Activated naive CD4-positive, alpha-beta T cell treated with anti-CD3 and anti-CD28 coated beads for 36 hours (primary cell): ENCODE measurements at places on chromosomes 5 and 9. TPM values are rescaled to one million over a fixed set of nuclear protein-coding genes. Genes with fewer than 3 reads are reported as not detected.
A peak's percentile ranks its signal among the peaks of the same experiment; 100 is the strongest.

The BAAT gene
- not detected for total RNA-seq

The NR5A1 gene
- not detected for total RNA-seq

- H3K36me3 ChIP-seq = peaks cover 1% of the 10 kb centered on the region
- peaks cover 8% of the 10 kb centered on the region for H3K27me3 ChIP-seq
- H3K27ac ChIP-seq = no peak overlapping the region
- no peak for DNase-seq
Measured at GRCh38 chr5:6803981-6804550, 90.8 kb downstream of the TENT4A start.

The SEC16A gene
- 47.3 TPM for total RNA-seq

The TAF11L10 gene
- total RNA-seq = not detected

- no peak overlapping the region for H3K27ac ChIP-seq
- no peak overlapping the region for H3K4me3 ChIP-seq
- H3K36me3 ChIP-seq = peaks cover 14% of the 10 kb centered on the region
- no peaks in the 10 kb centered on the region for H3K27me3 ChIP-seq
- no peak for DNase-seq
Measured at GRCh38 chr9:123453076-123453667, 97.2 kb downstream of the CRB2 start.

The UNC5A gene
- not detected for total RNA-seq

The PCDHB8 gene
- not detected for total RNA-seq

The IL9 gene
- not detected for total RNA-seq

The WNT8A gene
- total RNA-seq = not detected

- no peak overlapping the region for H3K4me3 ChIP-seq
- H3K27ac ChIP-seq = no peak overlapping the region
- peaks cover 6% of the 10 kb centered on the region for H3K4me1 ChIP-seq
- no peak for DNase-seq
- H3K27me3 ChIP-seq = peaks cover 40% of the 10 kb centered on the region
Measured at GRCh38 chr5:159913501-159913900, 2.8 kb upstream of the ADRA1B start.

The HAVCR2 gene
- total RNA-seq = 10.4 TPM

The NKD2 gene
- 2.5 TPM for total RNA-seq

GRCh38 chr5:177188775-177189174 lies 55.2 kb downstream of the NSD1 start:
- peaks cover 30% of the 10 kb centered on the region for H3K4me1 ChIP-seq
- no peak overlapping the region for H3K27ac ChIP-seq
- no peak overlapping the region for H3K4me3 ChIP-seq
- peaks cover 3% of the 10 kb centered on the region for H3K36me3 ChIP-seq
- no peak for DNase-seq

The CA9 gene
- 0.38 TPM for total RNA-seq

DNA sequence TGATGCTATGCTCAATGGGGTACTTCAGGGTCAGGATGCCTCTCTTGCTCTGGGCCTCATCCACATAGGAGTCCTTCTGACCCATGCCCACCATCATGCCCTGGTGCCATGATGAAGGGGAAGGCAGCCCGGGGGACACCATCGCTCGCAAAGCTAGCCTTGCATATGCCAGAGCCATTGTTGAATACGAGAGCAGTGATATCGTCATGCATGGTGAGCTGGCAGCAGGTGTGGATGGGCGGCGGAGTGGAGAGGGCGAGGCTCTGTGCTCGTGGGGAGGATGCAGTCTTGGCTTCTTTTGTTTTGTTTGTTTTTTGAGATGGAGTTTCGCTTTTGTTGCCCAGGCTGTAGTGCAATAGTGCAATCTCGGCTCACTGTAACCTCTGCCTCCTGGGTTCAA lies 17.2 kb upstream of the SPZ1 start:
- no peak overlapping the region for H3K27ac ChIP-seq
- no peaks in the 10 kb centered on the region for H3K36me3 ChIP-seq
- no peak for DNase-seq
- H3K4me1 ChIP-seq = no peaks in the 10 kb centered on the region
- H3K27me3 ChIP-seq = no peaks in the 10 kb centered on the region

DNA sequence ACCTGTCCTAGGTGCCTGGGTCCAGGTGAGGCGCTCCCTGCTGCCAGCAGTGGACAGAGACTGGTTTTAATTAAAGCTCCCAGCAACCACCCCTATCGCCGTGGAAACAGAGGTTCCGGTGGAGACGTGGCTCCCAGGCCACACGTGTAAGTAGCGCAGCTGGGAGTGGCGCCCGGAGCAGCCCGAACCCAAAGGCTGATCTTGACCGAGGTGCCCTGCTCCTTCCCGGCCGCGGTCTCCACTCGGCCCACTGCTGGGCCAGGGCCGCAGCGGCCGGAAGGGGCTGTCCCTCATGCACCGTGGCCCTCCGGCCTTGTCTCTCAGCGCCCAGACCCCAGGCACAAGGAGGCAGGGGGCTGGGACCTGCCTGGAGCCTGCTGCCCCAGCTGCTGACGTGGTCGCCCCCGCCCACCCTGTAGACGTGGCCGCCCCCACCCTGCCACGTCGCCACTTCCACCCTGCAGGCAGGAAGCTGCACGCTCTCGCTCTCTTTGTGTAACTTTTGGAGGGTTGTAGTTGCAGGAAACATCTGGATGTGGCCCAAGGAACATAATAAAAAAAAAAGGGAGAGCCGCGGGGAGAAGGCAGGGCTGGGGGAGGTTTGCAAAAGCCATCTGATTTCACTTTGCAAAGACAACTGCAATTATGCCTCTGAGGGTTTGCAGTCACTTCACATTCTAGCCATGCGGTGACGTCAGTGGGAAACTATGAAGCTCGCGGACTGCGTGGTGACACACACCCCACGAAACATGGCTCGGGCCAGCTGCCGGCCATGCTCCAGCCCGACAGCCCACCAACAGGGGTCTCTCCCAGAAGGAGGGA lies 129.9 kb downstream of the RXRA start:
- peak overlapping the region; percentile 55 for H3K4me3 ChIP-seq
- peak overlapping the region; percentile 84 for H3K27ac ChIP-seq
- DNase-seq = peak; percentile 76
- no peaks in the 10 kb centered on the region for H3K36me3 ChIP-seq
- H3K4me1 ChIP-seq = peaks cover 14% of the 10 kb centered on the region

DNA sequence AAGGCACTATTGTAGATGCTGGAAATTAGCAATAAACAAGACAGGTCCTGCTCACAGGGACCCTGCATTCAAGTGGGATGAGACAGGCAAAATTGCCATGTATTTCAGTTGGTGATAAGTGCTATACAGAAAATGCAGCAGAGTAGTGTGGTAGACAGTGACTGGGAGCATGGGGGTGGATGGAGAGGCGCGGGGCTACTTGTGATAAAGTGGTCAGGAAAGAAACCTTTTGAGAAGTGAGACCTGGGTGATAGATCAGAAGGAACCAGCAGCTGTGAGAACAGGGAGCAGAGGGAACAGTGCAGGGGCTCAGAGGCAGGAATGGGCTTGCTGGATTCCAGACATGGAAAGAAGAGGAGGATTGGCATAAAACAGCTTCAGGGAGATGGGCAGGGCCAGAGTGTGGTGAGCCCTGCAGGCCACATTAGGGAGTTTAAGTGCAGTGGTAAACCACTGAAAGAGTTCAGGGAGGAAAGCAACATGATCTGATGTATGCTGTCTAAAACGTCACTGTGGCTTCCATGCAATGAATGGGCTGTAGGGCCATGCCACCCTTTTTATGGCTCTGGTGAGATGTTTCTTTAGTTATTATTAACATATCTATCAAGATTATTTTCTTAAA lies 7.3 kb downstream of the CRHBP start:
- no peak for DNase-seq
- H3K4me1 ChIP-seq = peaks cover 6% of the 10 kb centered on the region
- H3K27me3 ChIP-seq = peaks cover 6% of the 10 kb centered on the region
- H3K36me3 ChIP-seq = no peaks in the 10 kb centered on the region

DNA sequence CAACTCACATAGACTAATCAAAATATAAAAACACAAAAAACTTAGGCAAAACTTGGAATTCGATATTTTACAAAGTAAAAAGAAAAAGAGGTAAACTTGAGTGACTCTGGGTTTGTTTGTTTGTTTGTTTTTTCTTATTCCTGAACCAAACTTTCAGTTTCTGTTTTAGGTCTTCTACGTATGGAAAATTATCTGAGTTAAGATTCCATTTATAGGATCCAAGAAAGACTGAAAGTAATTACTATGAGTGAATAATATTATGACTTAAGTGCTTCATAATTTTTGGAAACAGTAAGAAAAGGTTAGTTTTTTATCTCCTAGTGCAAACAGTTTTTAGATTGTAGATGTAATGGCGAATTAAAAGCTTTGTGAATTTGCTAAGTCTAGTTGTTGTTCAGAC lies 13.2 kb downstream of the ST8SIA4 start:
- peak overlapping the region; percentile 70 for H3K27ac ChIP-seq
- H3K27me3 ChIP-seq = no peaks in the 10 kb centered on the region
- H3K4me3 ChIP-seq = peak overlapping the region; percentile 52
- no peak for DNase-seq
- H3K36me3 ChIP-seq = peaks cover 15% of the 10 kb centered on the region
- H3K4me1 ChIP-seq = peaks cover 50% of the 10 kb centered on the region

DNA sequence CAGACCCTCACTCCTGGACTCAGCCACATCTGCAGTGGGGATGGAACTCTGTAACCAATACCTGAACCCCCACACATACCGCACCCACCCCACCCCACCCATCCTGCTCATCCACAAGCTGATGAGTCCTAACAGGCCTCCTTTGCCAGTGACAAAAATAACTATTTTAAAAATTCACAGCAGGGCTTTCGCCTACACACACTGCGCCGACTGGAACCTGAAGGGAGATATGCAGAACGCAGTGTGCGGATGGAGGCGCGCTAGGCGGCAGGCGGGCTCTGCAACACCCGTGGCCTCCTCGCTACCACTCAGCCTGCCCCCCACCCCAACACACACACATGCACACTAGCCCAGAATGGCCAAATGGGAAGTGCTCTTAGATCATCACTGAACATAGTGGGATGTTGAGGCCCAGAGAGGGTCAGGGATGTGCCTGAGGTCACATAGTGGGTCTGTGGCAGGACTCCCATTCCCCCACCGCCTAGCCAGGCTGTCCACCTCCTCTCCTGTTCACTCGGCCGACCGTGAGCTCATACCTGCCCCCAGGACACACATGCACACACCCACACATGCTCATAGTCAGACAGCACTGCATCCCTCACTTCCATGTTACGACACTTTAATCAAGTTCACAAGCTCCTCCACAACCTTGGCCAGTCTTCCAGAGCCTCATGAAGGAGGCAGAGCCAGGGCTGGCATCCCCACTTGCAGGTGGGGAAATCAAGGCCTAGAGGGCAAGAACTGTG lies 6.3 kb upstream of the CAMK2A start:
- no peak overlapping the region for H3K4me3 ChIP-seq
- no peak overlapping the region for H3K27ac ChIP-seq
- peaks cover 15% of the 10 kb centered on the region for H3K27me3 ChIP-seq
- no peak for DNase-seq

DNA sequence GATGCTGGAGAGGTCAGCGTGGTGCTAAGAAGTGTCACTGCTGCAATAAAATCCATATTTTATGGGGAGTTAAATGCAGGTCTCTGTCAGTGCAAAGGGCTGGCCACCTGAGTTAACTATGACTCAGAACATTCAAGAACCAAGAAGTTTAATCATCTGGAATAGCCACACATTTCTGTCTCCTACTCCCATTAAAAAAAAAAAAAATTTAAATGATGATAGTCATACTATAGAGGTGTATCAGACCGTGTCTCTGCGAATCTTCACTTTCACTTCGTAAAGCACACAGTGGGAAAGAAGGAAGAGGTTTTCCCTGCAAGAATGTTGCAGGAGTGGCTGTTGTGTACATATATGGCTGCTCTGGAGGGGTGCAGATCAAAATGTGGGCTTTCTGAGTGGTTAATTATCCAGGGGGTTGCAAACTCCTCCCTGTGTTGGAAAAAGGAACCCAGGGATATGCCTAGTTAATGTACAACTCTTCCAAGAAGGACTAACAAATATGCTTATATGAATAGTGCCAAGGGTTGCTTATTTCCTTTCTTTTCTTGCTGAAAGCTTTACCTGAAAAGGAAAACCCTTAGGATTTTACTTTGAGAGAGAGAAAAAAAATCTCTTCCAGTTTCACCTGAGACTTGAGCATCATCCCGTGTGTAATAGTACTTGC lies 1.5 kb downstream of the CDH6 start:
- H3K4me1 ChIP-seq = peaks cover 8% of the 10 kb centered on the region
- H3K4me3 ChIP-seq = no peak overlapping the region
- H3K36me3 ChIP-seq = no peaks in the 10 kb centered on the region
- no peak overlapping the region for H3K27ac ChIP-seq

DNA sequence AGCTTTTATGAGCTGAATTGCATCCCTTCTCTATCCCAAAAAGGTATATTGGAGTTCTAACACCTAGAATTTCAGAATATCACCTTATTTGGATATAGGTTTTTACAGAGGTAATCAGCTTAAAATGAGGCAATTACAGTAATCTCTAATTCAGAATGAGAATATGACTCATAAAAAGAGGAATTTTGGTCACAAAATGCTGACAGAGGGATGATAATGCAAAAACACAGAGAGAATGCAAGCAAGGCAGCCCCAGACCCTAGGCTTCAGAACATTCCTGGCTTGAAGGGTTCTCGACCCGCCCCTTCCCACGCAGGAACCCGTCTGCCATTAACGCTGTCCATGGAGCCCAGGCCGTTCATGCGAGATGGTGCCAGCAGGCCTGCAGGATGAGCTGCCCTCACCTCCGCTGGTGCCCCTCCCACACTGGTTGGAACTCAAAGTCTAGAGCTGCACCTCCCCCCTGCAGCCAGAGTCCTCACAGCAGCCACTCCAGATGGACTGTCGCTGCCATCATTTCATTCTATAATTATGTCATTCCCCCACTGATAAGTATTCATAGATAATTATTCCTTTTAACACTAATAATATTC lies 1173.4 kb upstream of the ACO1 start:
- no peak overlapping the region for H3K4me3 ChIP-seq
- DNase-seq = peak; percentile 7
- H3K27me3 ChIP-seq = no peaks in the 10 kb centered on the region
- H3K36me3 ChIP-seq = no peaks in the 10 kb centered on the region
- no peak overlapping the region for H3K27ac ChIP-seq

The NRARP gene
- total RNA-seq = 2.2 TPM

The MOCS2 gene
- 30.9 TPM for total RNA-seq

- no peak overlapping the region for H3K4me3 ChIP-seq
- no peak for DNase-seq
- H3K36me3 ChIP-seq = no peaks in the 10 kb centered on the region
- H3K27ac ChIP-seq = no peak overlapping the region
- peaks cover 40% of the 10 kb centered on the region for H3K27me3 ChIP-seq
Measured at GRCh38 chr5:7396713-7397454, 946 bp downstream of the ADCY2 start.

DNA sequence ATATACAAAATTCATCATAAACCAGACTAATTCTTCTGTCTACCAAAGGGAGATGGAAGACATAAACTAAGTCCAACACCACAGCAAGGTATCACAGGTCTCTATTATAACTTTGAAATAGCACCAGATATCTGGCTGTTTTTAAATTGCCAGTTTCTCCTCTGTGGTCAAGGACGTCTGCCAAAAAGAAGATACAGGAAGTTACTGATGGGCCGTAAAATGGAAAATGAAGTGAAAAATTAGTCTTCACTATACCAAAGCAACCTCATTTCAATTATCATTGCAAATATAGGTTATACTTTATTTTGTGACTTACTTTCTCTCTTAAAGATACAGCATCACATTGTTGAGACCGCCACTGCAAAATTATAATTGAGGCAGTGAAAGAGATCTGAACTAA lies 225.5 kb downstream of the NDUFS4 start:
- no peak overlapping the region for H3K4me3 ChIP-seq
- no peak for DNase-seq
- H3K27me3 ChIP-seq = peaks cover 11% of the 10 kb centered on the region
- no peaks in the 10 kb centered on the region for H3K4me1 ChIP-seq
- no peak overlapping the region for H3K27ac ChIP-seq
